ENCODE measurements at places on chromosomes 7 and 10. TPM values are rescaled to one million over a fixed set of nuclear protein-coding genes. Genes with fewer than 3 reads are reported as not detected.

Gene MYL10
- not detected for total RNA-seq

Gene SGCE
- 154 TPM for total RNA-seq

Gene LMTK2
- total RNA-seq: 12.9 TPM

Gene HGF
- 4.8 TPM for total RNA-seq

Gene MYH16
- not detected for total RNA-seq

Gene CALHM2
- 69.0 TPM for total RNA-seq

Gene AGR2
- not detected for total RNA-seq

Gene MEOX2
- 112 TPM for total RNA-seq

Gene ZNF138
- total RNA-seq: 13.2 TPM

Gene C10orf62
- total RNA-seq: 1.2 TPM

Gene MRC1
- 40.4 TPM for total RNA-seq

Gene C10orf143
- total RNA-seq: 4.8 TPM

Gene MPLKIP
- 61.2 TPM for total RNA-seq

Gene PGAM2
- not detected for total RNA-seq

Gene EFCAB10
- not detected for total RNA-seq

Gene NUDCD3
- 44.7 TPM for total RNA-seq

Gene FEZF1
- total RNA-seq: not detected

Gene DPP6
- total RNA-seq: 0.60 TPM

Gene HOXA6
- 14.0 TPM for total RNA-seq

Gene UPK3BL2
- total RNA-seq: 9.6 TPM

Gene ODAD2
- not detected for total RNA-seq

Gene ITGA8
- 3.1 TPM for total RNA-seq

Gene SCART1
- total RNA-seq: 7.3 TPM

Gene SPAG6
- total RNA-seq: not detected

Gene PTPN20
- total RNA-seq: 3.7 TPM

Gene AOAH
- 7.5 TPM for total RNA-seq

Gene CFAP46
- not detected for total RNA-seq

Gene SUPV3L1
- 39.5 TPM for total RNA-seq

Gene RHOBTB1
- total RNA-seq: 5.7 TPM

Gene FAM237B
- total RNA-seq: not detected

Gene MINPP1
- total RNA-seq: 15.3 TPM
